ENCODE measurements at places on chromosomes 2 and 18. TPM values are rescaled to one million over a fixed set of nuclear protein-coding genes. Genes with fewer than 3 reads are reported as not detected.

DNA sequence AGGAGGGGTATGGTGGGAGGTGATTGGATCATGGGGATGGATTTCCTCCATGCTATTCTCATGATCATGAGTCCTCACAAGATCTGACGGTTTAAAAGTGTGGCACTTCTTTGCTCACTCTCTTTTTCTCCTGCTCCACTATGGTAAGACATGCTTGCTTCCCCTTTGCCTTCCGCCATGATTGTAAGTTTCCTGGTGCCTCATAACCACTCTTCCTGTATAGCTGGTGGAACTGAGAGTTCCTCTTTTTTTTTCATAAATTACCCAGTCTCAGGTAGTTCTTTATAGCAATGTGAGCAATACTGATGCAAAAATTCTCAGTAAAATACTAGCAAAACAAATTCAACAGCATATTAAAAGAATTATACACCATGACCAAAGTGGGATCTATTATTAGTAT, 728.5 kb upstream of the SLC8A1 start:
- H3K36me3 ChIP-seq = no peaks in the 10 kb centered on the region
- DNase-seq = no peak
- H3K27ac ChIP-seq = no peak overlapping the region
- H3K4me3 ChIP-seq = no peak overlapping the region
- H3K4me1 ChIP-seq = no peaks in the 10 kb centered on the region

DNA sequence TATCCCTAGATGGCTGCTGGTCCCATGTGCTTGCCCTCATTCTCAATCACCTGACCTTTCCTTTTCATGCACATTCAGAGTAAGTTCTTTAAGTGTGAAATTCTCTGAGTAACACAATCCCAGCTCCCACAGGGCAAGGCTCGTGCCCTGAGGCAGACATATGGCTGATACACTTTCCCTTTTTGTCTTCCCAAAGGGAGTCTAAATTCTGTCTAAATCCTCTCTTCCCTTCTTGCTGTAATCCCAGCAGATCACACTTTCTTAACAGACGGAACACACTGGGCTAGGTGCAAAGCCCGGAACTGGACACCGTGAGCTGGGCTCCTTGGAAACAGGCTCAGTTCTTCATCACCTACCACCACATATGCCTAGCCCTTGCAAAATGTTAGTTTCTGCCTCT, 147.6 kb downstream of the GALNT14 start:
- DNase-seq = no peak
- H3K4me3 ChIP-seq = no peak overlapping the region
- H3K27me3 ChIP-seq = peaks cover 34% of the 10 kb centered on the region
- H3K27ac ChIP-seq = no peak overlapping the region
- H3K4me1 ChIP-seq = no peaks in the 10 kb centered on the region

Gene SPP2
- total RNA-seq = not detected

- no peak overlapping the region for H3K4me3 ChIP-seq
- H3K27me3 ChIP-seq = no peaks in the 10 kb centered on the region
- H3K27ac ChIP-seq = no peak overlapping the region
- H3K4me1 ChIP-seq = no peaks in the 10 kb centered on the region
- no peak for DNase-seq
Observed at GRCh38 chr2:224890372-224890771, 151.9 kb downstream of the DOCK10 start.

- no peak overlapping the region for H3K27ac ChIP-seq
- H3K4me3 ChIP-seq = no peak overlapping the region
- no peaks in the 10 kb centered on the region for H3K27me3 ChIP-seq
- DNase-seq = no peak
Observed at GRCh38 chr18:60503199-60503598, 130.6 kb upstream of the MC4R start.

DNA sequence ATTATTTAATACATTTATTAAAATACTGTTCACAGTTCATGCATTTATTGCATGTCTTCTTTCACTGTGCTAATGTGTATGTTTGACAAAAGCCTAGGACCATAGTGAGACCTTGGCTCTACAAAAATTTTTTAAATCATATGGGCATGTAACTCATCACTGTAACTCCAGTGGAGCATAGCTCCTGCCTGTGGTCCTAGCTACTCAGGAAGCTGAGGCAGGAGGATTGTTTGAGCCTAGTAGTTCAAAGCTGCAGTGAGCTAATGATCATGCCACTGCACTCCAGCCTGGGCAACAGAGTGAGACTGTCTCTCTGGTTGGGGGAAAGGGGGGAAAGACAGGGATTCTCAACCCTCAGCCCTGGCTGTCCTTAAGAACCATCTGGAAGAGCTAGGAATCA, 137.8 kb downstream of the PRKCE start:
- H3K27me3 ChIP-seq = peaks cover 3% of the 10 kb centered on the region
- no peak for DNase-seq
- H3K27ac ChIP-seq = no peak overlapping the region
- no peaks in the 10 kb centered on the region for H3K36me3 ChIP-seq
- no peak overlapping the region for H3K4me3 ChIP-seq

GRCh38 chr2:110978148-110978547, 142.6 kb upstream of the BCL2L11 start:
- H3K27ac ChIP-seq = no peak overlapping the region
- H3K27me3 ChIP-seq = peaks cover 40% of the 10 kb centered on the region
- no peaks in the 10 kb centered on the region for H3K36me3 ChIP-seq
- no peak overlapping the region for H3K4me3 ChIP-seq
- no peaks in the 10 kb centered on the region for H3K4me1 ChIP-seq
- DNase-seq = no peak

Gene VWA3B
- total RNA-seq = not detected

DNA sequence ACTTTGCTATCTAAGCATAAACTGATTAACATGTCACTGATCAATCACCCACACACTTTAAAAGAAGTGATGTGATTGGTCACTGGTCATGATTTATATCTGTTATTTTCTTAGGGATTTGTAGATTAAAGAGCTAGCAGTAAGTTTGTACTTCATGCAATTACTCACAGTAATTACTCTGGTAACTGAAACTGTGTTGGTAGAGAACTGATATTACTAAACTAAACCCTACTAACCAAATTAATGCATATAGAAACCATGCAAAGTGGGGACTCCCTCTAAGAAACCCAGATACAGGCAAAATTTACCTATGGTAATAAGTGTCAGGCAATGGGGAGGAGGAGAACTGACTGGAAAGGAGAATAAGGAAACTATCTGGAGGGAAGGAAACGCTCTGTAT, 44.8 kb upstream of the C2orf15 start:
- H3K4me1 ChIP-seq = no peaks in the 10 kb centered on the region
- no peaks in the 10 kb centered on the region for H3K27me3 ChIP-seq
- no peak overlapping the region for H3K27ac ChIP-seq
- no peak overlapping the region for H3K4me3 ChIP-seq
- no peak for DNase-seq

- peaks cover 80% of the 10 kb centered on the region for H3K4me1 ChIP-seq
- no peak overlapping the region for H3K27ac ChIP-seq
- no peak overlapping the region for H3K4me3 ChIP-seq
- H3K27me3 ChIP-seq = no peaks in the 10 kb centered on the region
- DNase-seq = no peak
Observed at GRCh38 chr18:777021-777420, 35.0 kb downstream of the YES1 start.

Gene DLX1
- total RNA-seq = 16.1 TPM

DNA sequence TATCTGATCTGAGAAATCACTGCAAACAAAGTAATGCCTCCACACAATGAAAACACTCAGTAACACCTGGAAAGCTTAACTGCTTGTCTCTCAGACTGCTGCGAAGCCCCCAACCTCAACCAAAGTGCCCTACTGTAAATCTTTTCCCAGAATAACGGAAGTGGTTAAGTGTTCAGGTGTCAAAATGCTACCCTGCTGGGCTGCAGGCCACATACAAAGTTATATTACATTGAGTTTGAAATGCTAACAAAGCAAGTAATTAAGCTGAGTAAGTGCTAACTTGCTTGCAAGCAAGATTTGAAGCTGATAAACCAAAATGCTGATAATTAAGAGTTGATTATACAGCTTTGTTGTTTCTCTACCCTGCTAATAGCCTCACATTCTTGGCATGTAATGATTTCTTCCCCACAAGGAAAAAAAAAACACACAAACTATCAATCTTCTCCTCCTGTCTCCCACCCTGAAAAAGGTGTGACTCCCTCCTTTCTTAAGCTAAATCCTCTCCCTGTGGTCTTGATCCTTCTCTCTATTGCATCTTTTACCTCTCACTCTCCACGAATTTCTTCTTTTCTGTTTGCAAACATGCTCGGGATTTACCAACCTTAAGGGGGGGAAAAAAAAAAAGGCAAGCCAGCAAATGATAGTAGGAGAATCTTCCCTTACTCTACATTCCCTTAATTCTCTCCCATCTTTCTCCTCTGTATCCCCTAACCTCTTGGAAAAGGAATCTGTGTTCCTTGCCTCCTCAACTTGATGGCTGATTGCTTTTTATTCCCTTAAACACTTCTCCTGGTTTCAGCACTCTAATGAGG, 266.8 kb upstream of the SIX3 start:
- H3K36me3 ChIP-seq = no peaks in the 10 kb centered on the region
- DNase-seq = no peak
- no peak overlapping the region for H3K4me3 ChIP-seq

GRCh38 chr2:164675027-164675426, 53.7 kb upstream of the GRB14 start:
- no peaks in the 10 kb centered on the region for H3K27me3 ChIP-seq
- H3K4me1 ChIP-seq = no peaks in the 10 kb centered on the region
- H3K36me3 ChIP-seq = no peaks in the 10 kb centered on the region
- H3K27ac ChIP-seq = no peak overlapping the region
- no peak overlapping the region for H3K4me3 ChIP-seq
- DNase-seq = no peak
